Choroid plexus epithelial cell (primary cell): ENCODE measurements at places on chromosomes 16 and 17.

DNA sequence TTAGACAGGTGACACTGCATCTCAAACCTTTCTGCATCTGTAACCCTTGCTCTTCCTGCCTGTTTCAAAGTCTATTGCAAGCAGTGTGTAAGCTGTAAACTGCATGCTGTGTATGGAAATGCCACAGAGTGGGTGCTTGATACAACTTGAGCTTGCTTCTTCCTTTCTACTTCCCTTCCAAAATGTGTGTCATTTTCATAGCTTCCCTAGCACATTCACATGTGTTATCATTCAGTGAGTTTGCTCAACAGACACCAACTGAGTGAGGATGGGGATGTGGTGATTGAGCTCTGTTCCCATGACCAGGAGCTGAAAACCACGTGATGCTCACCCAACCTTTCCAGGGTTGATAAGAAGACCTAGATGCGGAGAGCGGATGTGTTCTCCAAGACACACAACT lies 111.1 kb downstream of the VAT1L start:
- DNase-seq, result no peak

DNA sequence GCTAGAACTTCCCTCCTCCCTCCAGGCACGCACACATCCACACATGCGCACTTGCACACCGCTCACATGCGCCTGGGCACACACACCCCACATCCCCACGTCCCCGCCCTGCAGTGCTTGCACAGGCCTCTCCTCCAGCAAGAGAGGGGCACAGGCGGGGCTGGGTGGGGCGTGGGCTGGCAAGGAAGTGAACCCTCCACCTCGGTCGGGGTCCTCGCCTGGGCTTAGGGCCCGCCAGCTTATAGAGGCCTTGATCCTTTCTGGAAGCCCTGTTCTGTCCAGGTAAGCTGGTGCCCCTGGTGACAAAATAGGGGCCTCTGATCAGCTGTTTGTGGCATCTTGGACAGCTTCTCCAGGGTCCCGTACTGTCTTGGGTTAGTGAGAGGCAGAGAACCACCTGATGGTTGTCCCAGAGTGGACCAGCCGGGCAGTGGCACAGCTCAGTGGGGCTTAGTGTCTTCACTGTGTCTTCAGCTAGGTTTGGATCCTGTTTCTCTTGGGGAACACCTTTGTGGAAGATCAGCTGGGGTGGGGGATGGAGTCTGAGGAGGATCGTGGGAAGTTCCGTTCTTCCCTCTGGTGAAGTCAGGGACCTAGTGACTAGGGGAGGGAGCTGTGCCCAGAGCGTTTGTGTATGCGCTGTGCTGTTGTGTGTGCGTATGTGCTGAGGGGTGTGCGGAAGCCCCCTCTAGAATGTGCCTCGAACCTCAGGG lies 12.1 kb downstream of the TBX4 start:
- no peak for DNase-seq

DNA sequence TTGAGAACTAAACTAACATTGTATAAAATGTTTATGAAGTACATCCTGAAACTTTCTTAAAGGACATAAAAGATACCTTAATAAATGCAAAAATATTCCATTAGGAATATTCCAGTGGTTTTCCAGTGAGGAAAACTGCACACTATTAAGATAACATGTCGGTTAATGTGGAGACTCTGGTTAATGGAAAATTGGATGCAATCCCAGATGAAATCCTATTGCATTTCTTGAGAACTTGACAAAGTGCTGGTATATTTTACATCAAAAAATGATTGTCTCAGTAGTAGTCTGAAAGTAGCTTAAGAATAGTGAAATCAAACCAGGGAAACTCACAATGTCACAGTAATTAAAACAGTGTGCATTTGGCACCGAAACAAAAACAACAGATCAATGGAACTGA lies 202.5 kb upstream of the MON1B start:
- DNase-seq, result no peak

DNA sequence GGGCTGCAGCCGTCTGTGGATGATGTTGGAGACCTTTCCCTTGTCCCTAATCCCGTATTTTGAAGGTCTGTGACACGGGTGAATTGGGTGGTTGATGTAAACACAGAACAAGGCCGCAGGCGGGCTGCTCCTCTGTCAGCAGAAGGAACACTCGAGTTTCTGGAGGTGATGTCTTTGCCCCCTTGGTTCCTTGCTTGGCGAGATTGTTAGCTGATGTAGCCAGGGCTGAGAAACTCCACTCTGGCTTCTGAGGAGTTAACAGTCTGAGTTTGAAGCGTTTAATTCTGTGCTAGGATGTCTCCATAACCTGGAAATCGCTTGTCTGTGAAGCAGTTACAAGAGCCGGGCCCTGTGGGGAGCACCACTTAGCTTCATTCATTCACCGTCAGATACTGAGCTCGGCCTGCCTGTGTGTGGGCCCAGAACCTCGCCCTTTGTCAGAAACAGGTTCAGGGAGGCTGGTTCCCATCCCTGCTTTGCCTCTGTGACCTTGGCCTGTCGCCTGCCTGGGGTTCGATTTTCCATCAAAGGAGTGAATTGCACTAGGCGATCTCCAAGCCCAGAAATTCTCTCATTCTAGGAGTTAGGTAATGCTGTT lies 1.3 kb downstream of the MAPK8IP3 start:
- peak; percentile 67 for DNase-seq

GRCh38 chr17:40415390-40415789 lies 2.3 kb downstream of the TOP2A start:
- DNase-seq, result peak; percentile 76

DNA sequence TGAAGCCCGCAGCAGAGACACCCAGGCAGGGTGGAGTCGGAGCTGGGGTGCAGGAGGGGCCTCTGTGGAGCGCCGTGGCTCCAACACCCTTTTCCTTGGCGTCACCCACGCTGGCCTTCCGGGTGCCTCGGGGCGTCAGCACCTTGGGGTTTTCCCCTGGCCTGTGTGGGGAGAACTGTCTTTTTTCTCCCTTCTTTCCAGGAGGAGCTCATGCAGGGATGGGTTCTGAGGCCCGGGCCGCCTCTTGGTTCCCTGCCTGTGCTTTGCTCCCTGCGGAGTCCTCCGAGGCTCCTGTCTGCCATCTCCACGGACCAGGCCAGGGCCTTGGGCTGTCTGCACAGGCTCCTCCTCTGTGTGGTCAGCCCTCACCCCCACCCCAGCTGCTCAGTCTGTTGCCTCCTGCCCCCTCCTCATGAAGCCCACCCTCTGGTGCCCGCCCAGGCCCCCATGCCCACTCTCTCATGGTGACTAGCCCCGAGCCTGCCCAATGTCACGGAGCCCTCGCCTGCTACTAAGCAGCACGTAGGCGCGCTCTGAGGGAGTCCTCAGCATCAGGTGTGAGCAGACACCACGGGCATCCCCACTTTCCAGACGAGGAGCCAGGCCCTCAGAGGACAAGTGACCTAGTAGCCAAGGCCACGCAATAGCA lies 5.0 kb downstream of the KATNB1 start:
- DNase-seq, result no peak
